ENCODE measurements at places on chromosomes 4 and X.
A peak's percentile ranks its signal among the peaks of the same experiment; 100 is the strongest.

DNA sequence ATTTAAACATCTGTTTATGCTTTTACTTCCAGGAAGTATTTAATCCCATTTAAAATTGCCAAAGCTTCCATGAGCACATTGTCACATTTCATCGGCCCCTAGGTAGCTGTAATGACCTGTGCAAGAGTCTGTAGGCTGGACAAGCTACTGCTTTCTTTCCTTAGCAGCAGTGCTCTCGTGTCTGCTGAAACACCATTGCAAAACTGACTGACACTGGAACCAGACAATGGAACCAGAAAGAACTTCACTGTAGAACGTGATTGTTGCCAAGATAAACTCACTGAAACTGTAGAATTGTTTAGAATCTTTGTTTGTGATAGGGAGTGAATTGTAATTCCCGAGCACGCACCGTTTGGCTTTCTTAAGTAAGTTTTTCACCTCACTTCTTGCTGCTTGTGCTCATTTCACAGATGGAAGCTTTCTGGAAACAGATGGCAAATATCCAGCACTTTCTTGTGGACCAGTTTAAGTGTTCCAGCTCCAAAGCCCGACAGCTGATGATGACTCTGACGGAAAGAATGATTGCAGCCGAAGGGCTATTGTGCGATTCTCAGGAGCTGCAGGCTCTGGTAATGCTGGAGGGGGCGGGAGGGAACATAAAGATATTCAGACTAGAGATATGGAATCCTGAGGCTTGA, 36.9 kb downstream of the EVC start:
- no peaks in the 10 kb centered on the region for H3K36me3 ChIP-seq
- peaks cover 10% of the 10 kb centered on the region for H3K4me1 ChIP-seq
- no peak for DNase-seq
- H3K27ac ChIP-seq = peak overlapping the region; percentile 42

GRCh38 chr4:40258627-40259026, 61.8 kb downstream of the RHOH start:
- no peaks in the 10 kb centered on the region for H3K27me3 ChIP-seq
- no peaks in the 10 kb centered on the region for H3K36me3 ChIP-seq
- H3K4me3 ChIP-seq = no peak overlapping the region
- DNase-seq = no peak

DNA sequence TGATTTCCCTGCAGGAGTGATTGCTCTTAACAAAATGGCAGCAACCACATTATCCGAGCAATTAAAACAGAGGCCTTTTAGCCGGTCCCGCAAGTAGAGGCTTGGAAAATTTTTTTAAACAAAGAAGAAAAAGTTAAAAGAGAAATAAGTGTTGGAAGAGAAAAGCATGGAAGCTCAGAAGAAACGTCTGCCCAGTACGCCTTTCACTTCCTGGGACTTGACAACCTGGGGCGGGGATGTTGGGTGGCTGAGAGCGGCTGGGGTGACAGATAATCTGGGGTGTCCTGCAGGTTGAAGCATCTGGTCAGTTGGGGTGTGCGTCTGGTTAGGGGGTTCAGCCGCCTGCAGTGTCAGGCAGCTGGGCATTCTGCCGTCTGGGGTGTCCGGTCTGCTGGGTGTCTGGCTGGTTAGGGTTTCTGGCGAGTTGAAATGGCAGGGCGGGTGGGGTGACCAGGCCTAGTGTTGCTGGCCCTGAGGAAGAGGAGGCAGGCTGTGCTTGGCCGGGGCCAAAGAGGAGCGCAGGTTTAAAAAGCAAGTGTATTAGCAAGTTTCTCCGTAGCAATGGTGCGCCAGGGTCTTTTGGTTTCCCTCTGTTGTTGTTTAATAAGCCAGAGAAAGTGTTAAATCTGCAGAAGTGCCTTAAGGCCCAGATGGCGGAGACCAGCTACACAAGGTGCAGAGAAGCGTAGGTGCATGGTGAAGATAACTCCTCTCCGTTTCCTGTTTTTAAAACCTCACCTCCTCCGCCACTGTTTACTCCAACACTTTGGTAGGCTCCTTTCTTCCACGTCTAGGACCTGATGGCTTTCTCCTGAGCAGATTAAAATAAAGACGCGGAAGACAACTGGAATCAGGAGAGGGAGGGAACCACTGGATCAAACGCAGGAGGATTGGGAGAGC, 5.6 kb downstream of the HAND2 start:
- no peaks in the 10 kb centered on the region for H3K36me3 ChIP-seq
- H3K4me1 ChIP-seq = peaks cover 15% of the 10 kb centered on the region
- no peak for DNase-seq
- H3K4me3 ChIP-seq = no peak overlapping the region

DNA sequence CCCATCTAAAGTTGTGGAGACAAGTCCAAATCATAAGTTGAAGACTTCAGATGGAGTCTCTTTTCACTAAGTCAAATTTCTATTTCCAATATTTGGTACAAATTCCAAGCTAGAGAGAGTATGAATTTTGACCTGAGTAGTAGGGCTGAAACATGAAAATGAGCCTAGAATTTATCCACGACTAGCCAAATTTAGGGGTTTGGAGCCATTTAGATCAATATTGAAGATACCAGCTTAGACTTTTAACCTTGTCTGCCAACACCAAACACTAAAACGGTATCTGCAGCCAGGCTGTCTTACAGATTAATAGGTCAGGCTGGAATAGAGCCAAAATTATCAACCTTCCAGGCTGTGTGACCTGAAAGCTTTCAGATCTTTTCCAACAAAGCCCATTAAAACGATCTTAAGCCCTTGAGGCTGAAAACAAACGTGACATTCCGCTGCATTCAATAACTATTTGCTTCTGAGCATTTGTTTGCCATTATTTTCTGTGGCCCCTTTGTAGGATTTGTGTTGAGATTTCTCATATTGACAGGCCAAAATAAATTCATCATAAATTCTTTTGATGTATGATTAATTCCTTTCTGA, 268.7 kb upstream of the DKK2 start:
- H3K36me3 ChIP-seq = no peaks in the 10 kb centered on the region
- no peak overlapping the region for H3K4me3 ChIP-seq
- no peak overlapping the region for H3K27ac ChIP-seq
- no peaks in the 10 kb centered on the region for H3K4me1 ChIP-seq
- no peak for DNase-seq

DNA sequence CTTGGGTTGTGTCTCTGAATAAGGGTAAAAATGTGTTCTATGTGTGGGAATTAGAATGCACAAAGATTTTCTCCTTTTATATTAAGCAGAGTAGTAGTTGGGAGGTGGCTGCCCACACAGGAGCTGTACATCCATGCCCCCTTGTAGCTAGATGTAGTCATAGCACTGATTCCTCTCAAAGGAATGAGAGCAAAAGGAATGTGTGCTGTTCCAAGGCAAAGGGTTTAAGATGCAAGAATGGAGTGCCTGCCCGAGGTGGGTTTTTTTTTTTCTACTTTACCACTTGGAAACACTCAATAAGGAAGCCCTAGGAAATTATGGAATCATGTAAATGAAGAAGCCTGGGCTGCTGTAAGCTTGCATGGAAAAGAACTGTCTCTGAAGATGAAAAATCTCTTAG, 2183.2 kb upstream of the AGA start:
- DNase-seq = no peak
- no peaks in the 10 kb centered on the region for H3K36me3 ChIP-seq
- H3K27ac ChIP-seq = no peak overlapping the region
- H3K4me1 ChIP-seq = no peaks in the 10 kb centered on the region
- H3K27me3 ChIP-seq = no peaks in the 10 kb centered on the region

GRCh38 chr4:1793940-1794808, 1.1 kb downstream of the FGFR3 start:
- peaks cover 34% of the 10 kb centered on the region for H3K36me3 ChIP-seq
- peak overlapping the region; percentile 85 for H3K27ac ChIP-seq
- no peak for DNase-seq
- H3K27me3 ChIP-seq = no peaks in the 10 kb centered on the region

GRCh38 chr4:115944146-115944905, 830.9 kb upstream of the NDST4 start:
- no peak for DNase-seq
- no peaks in the 10 kb centered on the region for H3K36me3 ChIP-seq
- H3K4me3 ChIP-seq = no peak overlapping the region

DNA sequence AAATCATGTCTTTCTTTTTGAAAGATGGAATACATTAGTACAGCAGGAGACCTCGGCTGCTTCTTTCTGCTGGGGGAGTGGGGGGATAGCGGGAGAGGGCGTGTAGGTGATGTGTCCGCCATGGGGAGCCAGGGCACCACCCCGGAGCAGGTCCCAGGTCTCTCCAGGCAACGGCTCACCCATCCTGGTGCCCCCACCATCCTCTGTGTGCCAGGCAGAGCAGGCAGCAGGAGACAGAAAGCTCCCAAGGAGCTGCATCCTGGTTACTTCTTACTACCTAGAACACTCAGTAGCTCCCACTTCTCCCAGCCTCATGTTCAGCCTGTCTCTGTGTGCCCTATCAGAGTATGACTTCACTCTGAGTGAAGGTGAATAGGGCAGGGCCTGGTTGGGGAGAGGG, 23.6 kb downstream of the TNIP2 start:
- DNase-seq = no peak
- H3K36me3 ChIP-seq = peaks cover 59% of the 10 kb centered on the region
- no peak overlapping the region for H3K4me3 ChIP-seq
- no peak overlapping the region for H3K27ac ChIP-seq
- peaks cover 3% of the 10 kb centered on the region for H3K4me1 ChIP-seq
